Smooth muscle cell of bladder (primary cell): ENCODE measurements at places on chromosomes 12 and 14. TPM values are rescaled to one million over a fixed set of nuclear protein-coding genes. Genes with fewer than 3 reads are reported as not detected.

Gene DNAJC22
- total RNA-seq = 1.8 and 6.0 TPM in 2 replicates

Gene TWF1
- 144 and 146 TPM in 2 replicates for total RNA-seq

Gene GPHN
- total RNA-seq = 6.5 and 8.1 TPM in 2 replicates

Gene DUSP6
- total RNA-seq = 30.9 and 52.9 TPM in 2 replicates

Gene IFI27
- 14.3 and 16.4 TPM in 2 replicates for total RNA-seq

Gene LRRC43
- total RNA-seq = 1.00 and 2.6 TPM in 2 replicates

Gene SMOC1
- 0.65 and 2.3 TPM in 2 replicates for total RNA-seq

Gene NUAK1
- total RNA-seq = 17.9 and 25.8 TPM in 2 replicates

Gene TEX22
- 0.37 and 0.43 TPM in 2 replicates for total RNA-seq

Gene P2RX2
- total RNA-seq = not detected in 2 replicates

Gene INHBC
- total RNA-seq = not detected in 2 replicates

Gene NOVA1
- total RNA-seq = 1.4 and 1.6 TPM in 2 replicates

Gene RNFT2
- total RNA-seq = 0.74 and 1.3 TPM in 2 replicates

Gene PLBD1
- total RNA-seq = 1.1 and 3.2 TPM in 2 replicates

Gene PRR13
- total RNA-seq = 25.2 and 27.5 TPM in 2 replicates

Gene MMP14
- 348 and 486 TPM in 2 replicates for total RNA-seq

Gene CIROP
- total RNA-seq = under 0.01 and 0.18 TPM in 2 replicates

Gene TC2N
- total RNA-seq = 0.28 and 0.65 TPM in 2 replicates

Gene HOXC4
- 0.09 and 0.14 TPM in 2 replicates for total RNA-seq

Gene AQP6
- under 0.01 TPM in 1 of 2 replicates, not detected in the other for total RNA-seq

Gene ACOT4
- 0.43 and 0.46 TPM in 2 replicates for total RNA-seq

Gene TAS2R9
- not detected in 2 replicates for total RNA-seq

Gene YEATS4
- total RNA-seq = 8.8 and 9.0 TPM in 2 replicates

Gene RARG
- total RNA-seq = 17.5 and 21.2 TPM in 2 replicates

Gene SRSF5
- 98.7 and 132 TPM in 2 replicates for total RNA-seq

Gene CCNT1
- 19.1 and 22.9 TPM in 2 replicates for total RNA-seq

Gene MYF6
- total RNA-seq = not detected in 2 replicates

Gene PTPRO
- 0.85 and 1.3 TPM in 2 replicates for total RNA-seq

Gene GPX2
- not detected in 2 replicates for total RNA-seq

Gene NINJ2
- total RNA-seq = 1.8 and 3.1 TPM in 2 replicates

Gene GPR135
- 2.1 and 3.2 TPM in 2 replicates for total RNA-seq

Gene NDRG2
- 0.09 TPM in 1 of 2 replicates, not detected in the other for total RNA-seq

Gene BICDL1
- total RNA-seq = not detected in 2 replicates

Gene SLC41A2
- total RNA-seq = 10.0 and 18.1 TPM in 2 replicates

Gene OAS2
- 0.55 and 0.71 TPM in 2 replicates for total RNA-seq

Gene CHST11
- 2.4 and 3.6 TPM in 2 replicates for total RNA-seq

Gene ERP27
- not detected in 2 replicates for total RNA-seq

Gene RFX4
- not detected in 2 replicates for total RNA-seq

Gene CCDC77
- total RNA-seq = 4.3 and 4.9 TPM in 2 replicates

Gene IRF2BPL
- total RNA-seq = 29.7 and 33.4 TPM in 2 replicates

Gene SERPINA9
- total RNA-seq = not detected in 2 replicates

Gene NT5DC3
- 3.4 and 6.2 TPM in 2 replicates for total RNA-seq

Gene KICS2
- 5.3 and 7.3 TPM in 2 replicates for total RNA-seq

Gene KLRK1
- total RNA-seq = not detected in 2 replicates

Gene ANO4
- total RNA-seq = 0.46 and 2.4 TPM in 2 replicates

Gene ADCY6
- 41.0 and 43.7 TPM in 2 replicates for total RNA-seq

Gene PLEKHG3
- total RNA-seq = 5.0 and 5.1 TPM in 2 replicates

Gene TAS2R50
- total RNA-seq = 2.1 and 2.4 TPM in 2 replicates

Gene GLT8D2
- 56.2 and 75.8 TPM in 2 replicates for total RNA-seq

Gene CCDC38
- not detected in 2 replicates for total RNA-seq

Gene TDRD9
- total RNA-seq = 0.37 and 0.57 TPM in 2 replicates
